Activated gamma-delta T cell (primary cell): ENCODE measurements at places on chromosomes 7 and 10.
A peak's percentile ranks its signal among the peaks of the same experiment; 100 is the strongest.

DNA sequence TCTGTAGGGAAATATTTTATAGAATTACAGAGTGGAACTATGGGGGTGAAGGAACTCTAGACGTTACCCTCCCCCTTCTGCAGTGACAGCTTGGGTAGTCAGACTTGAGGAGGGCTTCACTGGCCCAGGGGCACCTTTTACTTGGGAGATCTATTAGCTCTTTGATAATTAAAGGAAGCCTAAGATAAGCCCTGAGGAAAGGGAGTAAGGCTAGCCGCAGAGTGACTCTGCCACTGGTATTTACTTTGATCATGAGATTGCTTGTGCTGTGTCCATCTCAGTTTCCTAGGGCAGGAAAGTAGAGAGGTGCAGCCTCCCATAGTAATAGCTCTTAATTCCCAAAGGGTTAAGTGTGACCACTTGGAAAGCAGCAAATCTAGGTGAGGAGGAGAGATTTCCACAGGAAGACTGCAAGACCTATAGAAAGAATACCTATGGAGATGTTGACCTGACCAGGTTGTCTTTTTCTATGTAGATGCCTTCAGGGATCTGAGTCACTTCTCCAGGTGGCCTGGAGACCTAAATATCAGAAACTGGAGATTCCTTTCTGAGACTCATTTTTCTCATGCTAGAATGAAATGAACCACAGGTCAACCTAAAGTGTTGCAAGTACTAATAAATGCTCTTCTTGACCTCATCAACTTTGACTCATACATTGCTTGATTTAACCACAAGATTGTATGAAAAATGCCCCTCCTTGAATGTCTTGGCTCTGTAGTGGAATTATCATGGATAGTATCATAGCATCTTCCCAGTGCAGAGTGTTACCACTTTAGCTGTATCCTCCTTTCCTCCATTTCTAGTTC is 447.3 kb upstream of the GHITM start:
- DNase-seq: no peak

DNA sequence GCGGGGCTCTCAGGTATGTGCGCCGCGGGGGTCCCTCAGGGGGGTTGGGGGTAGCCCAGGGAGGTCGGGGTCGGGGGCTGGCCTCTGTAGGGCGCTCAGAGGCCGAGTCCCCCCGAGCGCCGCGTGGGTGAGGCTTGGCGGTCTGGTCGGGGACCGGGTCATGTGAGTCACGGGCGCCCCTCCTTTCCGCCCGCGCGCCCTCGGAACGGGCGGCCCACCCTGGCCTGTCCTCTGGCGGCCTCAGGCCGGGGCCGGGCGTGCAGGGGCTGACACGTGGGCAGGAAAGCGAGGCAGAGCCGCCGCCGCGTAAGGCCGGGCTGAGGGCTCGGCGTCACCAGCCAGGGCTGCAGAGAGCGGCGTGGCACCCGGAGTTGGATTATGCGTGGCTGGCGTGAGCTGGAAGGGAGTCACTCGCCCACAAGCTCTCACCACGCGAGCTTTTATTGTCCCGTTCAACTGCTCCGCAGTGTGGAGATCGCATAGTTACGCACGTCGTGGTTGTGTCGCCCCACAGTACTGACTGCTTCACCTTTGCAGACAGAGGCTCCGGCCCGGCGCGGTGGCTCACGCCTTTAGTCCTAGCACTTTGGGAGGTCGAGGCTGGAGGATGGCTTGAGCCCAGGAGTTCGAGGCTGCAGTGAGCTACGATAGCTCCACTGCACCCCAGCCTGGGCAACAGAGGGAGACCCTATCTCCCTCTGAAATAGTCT is 385 bp downstream of the SHLD2 start:
- DNase-seq: peak; percentile 82

GRCh38 chr10:133403784-133404183 is 9.8 kb downstream of the MTG1 start:
- DNase-seq: no peak

DNA sequence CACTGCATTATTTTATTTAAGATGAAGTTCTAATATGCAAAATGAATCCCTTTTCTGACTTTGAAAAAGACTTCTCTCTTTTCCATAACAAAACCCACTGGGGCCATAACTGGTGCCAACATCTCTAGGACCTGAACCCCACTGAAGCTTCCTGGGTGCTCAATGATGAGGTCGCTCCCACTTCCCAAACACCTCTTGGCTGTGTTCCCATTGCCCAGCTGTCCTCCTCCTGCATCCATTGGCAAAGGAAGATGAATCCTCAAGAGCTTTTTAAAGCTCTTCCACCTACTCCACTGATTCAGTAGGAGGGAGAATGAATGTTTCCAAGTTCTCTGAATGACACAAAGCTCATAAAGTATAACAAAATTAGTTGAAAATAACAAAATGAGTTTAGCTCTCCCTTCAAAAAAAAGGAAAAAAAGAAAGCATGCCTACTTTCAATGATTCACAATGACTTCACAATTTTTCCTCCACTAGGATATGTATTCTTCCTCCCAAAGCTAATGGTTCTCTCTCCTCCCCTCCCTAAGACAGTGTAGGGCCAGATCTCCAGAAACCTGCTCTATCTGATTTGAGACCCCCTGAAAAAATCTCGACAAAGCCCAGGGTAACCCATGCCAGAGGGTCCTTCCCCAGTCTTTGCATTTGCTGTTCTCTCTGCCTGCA is 64.8 kb downstream of the SORBS1 start:
- DNase-seq: no peak

GRCh38 chr7:48389977-48390376 is 218.7 kb downstream of the ABCA13 start:
- DNase-seq: no peak

DNA sequence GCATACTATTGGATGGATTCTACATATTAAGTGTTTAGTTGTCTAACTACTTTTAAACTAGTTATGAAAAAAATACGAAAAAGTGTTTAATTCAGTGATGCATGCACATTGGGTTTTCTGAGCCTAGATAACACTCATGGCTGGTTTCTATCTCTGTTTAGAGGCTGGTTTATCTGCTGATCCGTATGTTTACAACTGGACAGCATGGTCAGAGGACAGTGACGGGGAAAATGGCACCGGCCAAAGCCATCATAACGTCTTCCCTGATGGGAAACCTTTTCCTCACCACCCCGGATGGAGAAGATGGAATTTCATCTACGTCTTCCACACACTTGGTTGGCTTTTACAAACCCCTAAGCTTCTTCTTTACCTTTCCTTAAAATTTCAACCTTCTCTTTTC is 10.2 kb downstream of the GPNMB start:
- DNase-seq: no peak

DNA sequence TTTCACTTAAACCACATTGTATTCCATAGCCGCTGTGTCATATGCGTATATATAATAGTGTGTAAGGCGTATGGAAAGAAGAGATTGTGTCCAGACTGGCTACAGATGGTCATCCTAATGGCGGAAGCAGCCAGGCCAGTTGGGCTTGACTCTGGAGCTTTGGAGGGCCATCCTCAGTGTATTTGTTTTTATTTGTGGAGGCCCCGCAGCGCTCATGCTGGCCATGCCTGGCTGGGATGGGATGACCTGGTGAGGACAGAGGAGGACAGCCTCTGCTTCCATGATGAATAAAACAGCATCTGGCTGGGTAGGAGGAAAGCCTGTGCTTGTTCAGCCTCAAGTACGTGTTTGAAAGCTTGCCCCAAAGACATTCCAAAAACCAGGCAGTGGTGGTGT is 220.3 kb downstream of the EBF3 start:
- no peak for DNase-seq

DNA sequence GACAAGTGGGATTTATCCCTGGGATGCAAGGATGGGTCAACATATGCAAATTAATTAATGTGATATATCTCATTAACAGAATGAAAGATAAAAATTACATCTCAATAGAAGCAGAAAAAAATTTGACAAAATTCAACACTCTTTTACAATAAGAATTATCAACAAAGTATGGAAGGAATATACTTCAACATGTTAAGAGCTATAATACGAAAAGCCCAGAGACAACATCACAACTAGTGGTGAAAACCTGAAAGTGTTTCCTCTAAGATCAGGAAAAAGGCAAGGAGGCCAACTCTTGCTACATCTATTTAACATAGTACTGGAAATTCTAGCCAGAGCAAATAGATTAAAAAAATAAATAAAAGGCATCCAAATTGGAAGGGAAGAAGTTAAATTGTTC is 970.0 kb upstream of the POT1 start:
- no peak for DNase-seq

DNA sequence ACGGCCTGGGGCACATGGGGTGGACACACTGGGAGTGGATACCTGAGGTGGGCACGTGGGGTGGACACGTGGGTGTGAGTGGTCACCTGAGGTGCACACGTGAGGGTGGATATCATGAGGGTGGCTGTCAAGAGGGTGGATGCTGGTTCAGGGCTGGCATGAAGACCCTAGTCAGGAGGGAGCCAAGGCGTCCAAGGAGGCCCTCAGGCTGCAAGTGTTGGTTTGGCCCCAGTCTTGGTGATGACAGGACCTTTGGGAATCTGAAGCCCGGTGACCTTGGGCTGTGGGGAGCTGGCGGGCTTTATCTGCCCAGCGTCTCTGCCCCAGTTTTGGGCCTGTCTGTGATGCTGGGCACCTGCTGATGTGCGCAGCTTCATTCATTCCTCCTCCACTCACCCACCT is 24.9 kb upstream of the PFKFB3 start:
- DNase-seq: no peak

DNA sequence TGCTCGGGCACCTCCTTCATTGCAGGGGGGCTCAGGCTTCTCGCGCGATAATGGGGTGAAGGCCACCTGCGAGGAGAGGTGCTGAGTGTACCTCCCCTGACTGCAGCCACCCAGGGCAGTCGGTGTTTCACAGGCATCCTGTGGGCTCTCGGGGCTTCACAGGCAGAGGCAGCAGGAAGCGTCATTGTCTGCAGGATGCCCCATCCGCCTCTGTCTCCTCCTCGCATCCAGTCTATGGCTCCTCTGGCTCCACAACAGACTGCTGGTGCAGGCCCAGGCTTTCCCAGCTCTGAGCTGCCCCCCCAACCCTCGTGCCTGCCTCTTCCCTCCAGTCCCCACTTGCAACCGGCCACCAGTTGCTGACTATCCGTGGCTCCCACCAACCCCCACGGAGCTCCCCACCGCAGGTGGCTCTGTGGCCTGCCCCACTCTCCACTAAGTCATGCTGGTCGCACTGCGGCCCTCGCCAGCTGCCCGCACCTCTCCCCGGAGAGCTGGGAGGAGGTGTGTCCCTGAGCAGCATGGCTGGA is 36.5 kb downstream of the CAMK2B start:
- no peak for DNase-seq

- no peak for DNase-seq
Observed at GRCh38 chr10:490256-490655, 199.2 kb downstream of the DIP2C start.
